ENCODE measurements at places on chromosomes 12 and 14.

DNA sequence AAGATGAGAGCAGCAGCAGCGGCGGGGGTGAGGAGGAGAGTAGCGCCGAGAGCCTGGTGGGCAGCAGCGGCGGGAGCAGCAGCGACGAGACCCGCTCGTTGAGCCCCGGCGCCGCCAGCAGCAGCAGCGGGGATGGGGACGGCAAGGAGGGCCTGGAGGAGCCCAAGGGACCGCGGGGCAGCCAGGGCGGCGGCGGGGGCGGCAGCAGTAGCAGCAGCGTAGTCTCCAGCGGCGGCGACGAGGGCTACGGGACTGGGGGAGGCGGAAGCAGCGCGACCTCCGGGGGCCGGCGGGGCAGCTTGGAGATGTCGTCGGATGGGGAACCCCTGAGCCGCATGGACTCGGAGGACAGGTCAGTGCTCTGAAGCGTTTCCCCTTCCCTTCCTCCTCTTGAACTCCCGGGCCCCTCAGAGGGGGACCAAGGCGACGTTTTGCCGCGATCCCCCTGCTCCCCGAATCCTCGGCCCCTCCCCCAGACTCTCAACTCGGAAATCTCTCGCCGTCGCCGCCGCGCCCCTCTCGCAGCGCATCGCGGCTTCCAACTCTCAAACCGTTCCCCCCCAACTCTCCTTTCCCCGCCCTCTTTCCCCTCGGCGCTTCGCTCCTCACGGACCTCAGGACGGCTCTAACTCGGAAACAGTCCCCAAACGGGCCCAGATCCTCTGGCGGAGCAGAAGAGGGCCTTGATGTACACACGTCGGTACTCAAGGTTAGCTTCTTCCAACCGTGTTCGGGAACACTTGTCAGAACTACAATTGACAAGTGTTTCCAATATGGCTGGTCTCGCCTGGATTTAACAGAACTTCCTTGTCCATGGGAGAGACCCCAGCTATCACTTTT is 947 bp downstream of the AEBP2 start:
- peak; percentile 42 for DNase-seq

DNA sequence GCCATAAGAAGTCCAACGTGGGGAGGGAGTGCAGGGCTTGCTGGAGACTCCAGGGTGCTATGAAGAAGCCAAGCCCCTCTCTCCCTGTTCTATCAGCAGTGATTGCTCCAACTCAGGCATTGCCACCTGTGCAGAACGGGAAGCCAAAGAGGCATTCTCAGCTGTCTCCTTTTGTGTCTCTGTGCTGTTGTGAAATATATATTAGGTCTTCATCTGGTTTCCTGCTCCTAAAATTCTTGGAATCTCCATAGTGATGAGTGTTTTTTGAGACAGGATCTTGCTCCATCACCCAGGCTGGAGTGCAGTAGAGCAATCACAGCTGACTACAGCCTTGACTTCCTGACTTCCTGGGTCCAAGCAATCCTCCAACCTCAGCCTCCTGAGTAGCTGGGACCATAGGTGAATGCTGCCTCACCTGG is 51.2 kb upstream of the AEBP2 start:
- no peak for DNase-seq

DNA sequence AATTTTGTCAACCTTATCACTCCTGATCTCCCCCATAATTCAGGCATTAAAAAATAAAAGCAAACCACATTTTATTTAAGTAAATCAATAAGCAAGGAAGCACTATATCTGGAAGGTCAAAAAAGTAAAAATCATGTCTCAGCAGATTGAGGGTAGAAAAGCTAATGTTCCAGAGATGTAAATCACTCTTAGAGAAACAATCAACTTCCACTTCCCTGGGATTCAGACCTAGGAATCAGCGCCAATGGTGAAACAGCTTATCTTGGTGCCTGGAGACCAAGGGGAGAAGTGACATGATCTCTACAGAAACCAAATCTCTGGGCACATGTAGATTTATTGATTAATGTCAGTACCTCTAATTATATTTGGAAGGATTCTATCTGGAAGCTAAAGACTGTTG is 10.9 kb upstream of the SNX6 start:
- no peak for DNase-seq

DNA sequence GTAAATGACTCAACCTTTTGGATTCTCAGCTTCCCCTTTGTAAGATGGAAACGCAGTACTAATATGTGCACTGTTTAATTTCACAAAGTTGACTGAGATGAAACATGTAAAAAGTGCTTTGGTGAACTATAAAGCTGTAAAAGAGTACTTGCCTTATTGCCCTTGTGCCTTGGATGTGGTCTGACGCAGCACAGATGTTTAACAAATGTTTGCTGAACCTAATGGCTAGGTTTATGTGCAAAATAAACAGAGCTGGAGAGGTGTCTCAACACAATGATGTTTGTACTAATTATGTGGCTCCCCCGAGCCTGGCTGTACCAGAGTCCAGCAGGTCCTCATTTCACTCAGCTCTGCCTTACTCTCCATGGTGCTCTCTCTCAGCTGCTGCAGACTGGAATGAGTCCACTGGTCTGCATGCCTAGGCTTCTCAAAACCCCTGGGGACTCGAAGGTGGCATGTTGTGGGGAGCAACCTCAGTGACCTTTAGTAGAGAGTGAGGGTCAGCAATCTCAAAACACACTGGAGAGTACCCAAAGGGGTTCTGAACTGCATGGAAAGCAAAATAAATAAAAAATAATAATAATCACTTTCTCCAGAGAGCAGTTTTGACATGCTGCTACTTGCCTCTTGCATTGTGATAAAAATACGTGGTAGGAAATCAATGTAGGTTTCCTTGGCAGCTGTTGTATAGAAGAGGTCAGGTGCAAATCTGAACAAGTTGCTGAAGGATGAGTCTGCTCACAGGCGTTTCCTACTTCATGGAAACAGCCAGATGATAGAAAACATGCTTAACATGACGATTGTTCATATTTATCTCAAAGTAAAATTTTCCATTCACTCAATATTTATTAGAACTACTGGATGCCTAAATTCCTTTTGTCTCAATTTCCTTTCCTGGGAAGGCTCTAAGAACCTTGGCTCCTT is 8.5 kb upstream of the AMIGO2 start:
- no peak for DNase-seq

DNA sequence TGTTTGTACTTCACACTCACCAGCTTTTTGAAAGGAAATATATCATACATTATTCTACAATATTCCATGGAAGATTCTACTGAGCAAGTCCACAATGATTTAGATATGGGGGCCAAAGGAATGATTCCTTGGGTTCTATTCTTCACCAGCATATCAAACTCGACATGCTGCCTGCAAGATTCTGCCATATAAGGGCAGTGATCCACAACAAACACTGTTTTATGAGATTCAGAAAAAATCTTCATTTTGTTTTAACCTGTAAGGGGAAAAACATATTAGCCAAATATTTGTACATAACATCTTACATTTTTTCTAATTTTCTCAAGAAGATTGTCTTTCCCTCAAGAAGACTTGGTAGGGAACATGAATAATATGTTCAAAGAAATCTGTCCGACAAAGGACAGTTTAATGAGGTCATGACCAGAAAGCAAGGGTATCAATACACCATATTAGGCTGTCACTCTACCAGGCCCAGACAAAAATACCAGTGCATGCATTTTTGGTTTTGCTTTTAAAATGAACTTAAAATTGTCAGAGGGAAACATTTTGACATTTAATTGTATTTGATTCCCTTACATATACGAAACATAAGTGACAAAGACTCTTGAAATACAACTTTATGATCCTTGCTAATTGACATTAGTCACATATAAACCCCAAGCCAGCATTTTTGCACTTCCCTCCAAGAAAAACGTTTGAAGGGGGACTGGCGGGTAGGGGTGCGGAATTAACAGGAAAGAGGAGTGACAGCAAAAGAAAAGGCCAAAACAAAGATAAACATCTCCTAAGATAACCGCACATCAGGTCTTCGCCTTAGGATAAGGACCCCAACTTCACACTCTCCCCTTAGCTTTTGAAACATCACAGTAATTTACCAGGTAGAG is 980 bp downstream of the INTS13 start:
- DNase-seq: peak; percentile 63

Measured in CD4-positive, alpha-beta T cell treated with Interleukin-4 for 1 hour (primary cell).